ENCODE measurements at places on chromosomes 6 and 20.

DNA sequence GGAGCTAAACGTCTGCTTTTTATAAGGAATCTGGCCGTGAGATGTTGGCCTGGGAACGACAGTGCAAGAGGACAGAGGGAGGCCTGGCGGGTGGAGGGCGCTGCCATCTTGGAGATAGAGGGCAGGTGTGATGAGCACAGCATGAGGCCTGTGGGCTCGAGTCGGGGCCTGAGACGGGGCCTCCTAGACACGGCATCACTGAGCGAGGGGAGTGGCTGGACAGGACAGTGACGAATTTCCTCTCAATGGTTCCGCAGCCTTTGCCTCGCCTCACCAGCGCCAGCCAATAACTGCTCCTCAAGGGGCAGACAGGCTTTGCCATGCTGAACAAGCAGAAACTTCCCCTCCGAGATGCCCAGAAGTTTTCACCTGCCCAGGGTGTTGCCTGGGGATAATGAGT is 376.7 kb downstream of the THBS2 start:
- no peak for DNase-seq

DNA sequence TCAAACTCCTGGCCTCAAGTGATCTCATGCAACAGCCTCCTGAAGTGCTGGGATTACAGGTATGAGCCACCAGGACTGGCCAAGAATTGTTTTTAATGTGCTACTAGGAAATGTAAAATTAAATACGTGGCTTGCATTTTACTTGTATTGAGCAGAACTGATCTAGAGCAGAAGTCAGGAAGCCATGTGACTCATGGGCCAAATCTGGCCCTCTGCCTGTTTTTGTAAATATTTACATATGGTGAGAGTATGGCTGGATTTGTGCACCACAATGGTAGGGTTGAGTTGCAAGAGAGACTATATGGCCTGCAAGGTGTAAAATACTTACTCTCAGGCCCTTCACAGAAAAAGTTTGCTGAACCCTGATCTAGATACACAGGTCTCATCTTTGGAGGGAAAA is 75.8 kb downstream of the LAMP5 start:
- no peak for DNase-seq

DNA sequence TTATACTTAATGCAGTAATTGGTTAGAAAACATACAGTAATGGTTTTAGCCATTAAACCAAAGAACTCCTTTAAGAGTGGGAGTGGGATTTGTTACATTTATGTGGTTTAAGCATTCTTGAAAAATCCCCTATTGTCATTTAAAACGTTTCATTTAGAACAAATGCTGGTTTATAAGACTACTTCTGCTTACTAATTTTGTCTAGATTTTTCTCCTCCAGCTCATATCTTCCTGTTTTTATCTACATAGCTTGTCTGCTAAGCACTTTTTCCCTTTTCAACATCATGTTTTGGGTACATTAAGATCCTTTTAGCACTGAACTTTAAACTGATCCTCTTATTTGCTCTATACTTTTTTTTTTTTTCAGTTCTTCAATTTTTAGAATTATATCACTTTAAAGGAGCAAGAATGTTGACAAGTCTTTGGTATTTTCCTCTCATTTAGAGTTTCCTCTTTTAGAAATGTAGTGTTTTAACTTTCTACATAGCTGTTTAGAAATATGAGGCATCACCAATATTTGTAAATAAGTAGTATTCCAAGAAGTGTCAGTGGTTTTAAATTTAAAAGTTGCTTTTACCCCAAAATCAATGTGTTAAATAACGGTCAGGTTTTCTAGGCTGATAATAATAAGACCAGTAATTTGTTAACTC is 80.9 kb downstream of the SESN1 start:
- DNase-seq, result no peak

- DNase-seq, result no peak
These were observed 36.5 kb downstream of the HIVEP1 start for GRCh38 chr6:12048609-12049008.

- no peak for DNase-seq
These were observed 160.7 kb upstream of the KCNQ5 start for GRCh38 chr6:72461144-72461543.
